ENCODE measurements at places on chromosomes 1 and 21.

- DNase-seq = no peak
Measured at GRCh38 chr1:229286099-229286766, 15.3 kb downstream of the RAB4A start.

DNA sequence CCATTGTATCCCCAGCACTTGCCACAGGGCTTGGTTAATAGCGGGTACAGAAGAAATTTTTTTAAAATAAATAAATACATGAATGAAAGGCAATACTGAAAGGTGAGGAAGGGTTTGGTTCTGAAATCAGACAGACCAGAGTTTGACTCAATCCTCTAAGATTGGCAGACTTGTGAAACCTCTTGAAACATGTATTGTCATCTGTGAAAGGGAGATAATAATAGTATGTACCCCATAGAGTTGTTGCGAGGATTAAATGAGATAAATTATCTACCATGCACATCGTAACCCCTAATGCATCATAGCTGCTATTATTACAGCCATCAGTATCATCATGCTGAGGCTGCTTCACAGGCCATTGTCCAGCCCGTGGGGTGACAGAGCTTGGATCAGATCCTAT is 41.4 kb downstream of the S1PR1 start:
- DNase-seq = no peak

DNA sequence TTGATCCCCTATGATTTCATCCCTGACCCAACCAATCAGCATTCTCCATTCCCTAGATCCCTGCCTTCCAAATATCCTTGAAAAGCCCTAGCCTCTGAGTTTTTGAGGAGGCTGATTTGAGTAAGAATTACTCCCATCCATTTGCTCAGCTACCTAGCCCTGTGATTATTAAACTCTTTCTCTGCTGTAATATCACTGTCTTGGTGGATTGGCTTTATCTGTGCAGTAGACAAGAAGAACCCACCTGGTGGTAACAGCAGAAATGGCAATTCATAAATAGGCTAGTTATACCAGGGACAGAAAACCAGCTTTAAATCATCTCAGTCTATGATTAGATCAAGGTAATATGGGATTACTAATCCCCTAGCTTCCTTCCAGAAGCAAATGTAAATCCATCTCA is 13.0 kb downstream of the IL20 start:
- DNase-seq = no peak

GRCh38 chr1:15233689-15234088 is 13.3 kb upstream of the FHAD1 start:
- DNase-seq = no peak

GRCh38 chr1:108780937-108781574 is 34.6 kb downstream of the STXBP3 start:
- no peak for DNase-seq

- no peak for DNase-seq
Measured at GRCh38 chr1:18021242-18021641, 86.4 kb upstream of the IGSF21 start.

Data from ecto neural progenitor cell (in vitro differentiated cells).